ENCODE measurements at places on chromosomes 12 and 14.

DNA sequence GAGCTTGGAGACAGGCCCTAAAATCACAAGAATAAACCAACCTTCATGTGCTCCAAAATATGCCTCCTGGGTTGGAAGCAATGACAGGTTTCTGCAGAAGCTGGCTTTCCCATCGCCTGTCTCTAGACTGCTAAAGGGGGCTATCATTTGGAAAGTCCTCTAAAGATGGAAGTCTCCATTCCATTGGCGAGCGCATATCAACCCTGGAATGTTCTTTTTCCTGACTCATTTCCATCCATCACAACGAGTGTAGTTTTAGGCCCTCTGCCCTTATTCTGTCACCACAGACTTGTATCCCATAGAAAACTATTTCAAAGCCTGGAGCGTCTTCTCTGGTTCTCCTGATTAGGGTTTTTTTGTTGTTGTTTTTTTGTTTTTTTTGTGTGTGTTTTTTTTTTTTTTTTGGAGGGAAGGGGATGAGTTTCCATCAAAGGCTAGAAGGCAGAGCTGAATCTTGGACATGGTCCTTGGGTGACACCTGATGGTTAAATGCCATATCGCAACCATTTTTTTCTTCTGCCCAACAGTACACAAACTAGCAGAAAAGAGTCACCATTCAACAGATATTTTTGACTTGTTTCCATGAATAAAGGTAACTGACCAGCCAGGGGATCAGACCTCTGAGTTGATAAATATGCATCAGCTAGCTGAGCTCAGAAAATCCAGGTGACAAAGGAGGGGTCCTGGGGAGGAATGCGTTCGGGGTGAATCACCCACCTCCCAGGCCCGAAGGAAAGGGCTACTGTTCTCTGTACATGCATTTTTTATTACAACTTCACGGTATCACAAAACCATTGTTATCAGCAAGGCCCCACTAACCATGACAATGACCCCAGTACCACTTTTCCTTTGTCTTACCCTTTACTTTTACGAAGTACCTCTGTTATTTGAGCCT is 40.5 kb downstream of the KCNA5 start:
- DNase-seq: peak; percentile 43

- DNase-seq: no peak
Observed at GRCh38 chr12:59056966-59057365, 136.7 kb upstream of the LRIG3 start.

- DNase-seq: no peak
Observed at GRCh38 chr14:57831981-57832380, 33.9 kb downstream of the SLC35F4 start.

- DNase-seq: peak; percentile 49
Observed at GRCh38 chr12:14664434-14665023, 31.9 kb downstream of the GUCY2C start.

DNA sequence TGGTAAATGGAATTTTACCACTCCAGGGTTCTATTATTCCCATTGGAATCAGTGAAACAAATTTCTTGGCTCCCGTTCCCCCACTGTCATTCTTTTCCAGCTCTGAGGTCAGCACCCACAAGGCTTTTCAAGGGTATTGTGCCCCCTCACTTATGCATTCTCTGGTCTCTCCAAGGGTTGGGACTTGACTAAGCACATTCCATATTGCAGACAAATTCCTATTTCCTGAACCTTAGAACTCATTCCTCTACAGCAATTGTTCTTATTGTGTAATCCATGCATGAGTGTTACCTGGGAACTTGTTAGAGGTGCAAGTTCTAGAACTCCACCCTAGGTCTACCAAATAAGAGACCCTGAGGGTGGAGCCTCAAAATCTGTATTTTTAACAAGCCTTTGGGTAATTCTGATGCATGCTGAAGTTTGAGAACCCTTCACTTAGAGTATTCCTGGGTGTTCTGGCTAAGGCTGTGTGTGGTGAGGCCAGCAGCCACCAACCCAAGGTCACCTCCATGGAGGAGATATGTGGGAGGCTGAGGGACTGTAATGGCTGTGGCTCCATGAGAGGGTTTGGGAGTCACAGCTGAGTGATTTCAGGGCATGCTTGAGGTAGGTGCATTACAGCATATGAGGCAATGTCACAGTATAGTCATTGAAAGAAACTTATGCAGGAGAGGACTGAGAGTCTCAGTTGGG is 150.9 kb downstream of the TTC6 start:
- no peak for DNase-seq

- no peak for DNase-seq
Observed at GRCh38 chr14:81277096-81277495, 56.3 kb upstream of the GTF2A1 start.
